ENCODE measurements at places on chromosomes 7 and 10.
A peak's percentile ranks its signal among the peaks of the same experiment; 100 is the strongest.

DNA sequence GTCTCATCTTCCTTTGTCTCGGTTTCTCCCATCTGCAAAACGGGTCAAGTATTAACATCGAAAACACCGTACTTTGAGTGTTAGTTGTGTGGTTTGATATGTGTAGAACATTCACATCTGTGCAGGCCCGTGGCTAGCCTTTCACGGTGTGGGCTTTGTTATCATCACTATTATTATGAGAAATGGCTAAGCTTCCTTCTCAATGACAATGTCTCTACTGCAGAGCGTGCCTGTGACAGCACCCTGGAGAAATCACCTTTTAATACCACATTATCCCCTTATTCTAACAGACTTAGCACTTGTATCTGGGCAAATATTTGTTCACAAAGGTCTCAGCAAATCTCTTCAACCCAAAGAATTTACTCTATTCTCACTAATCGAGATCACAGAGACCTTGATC is 55.8 kb downstream of the FAM171A1 start:
- no peak for DNase-seq
- H3K27ac ChIP-seq = no peak overlapping the region
- no peaks in the 10 kb centered on the region for H3K4me1 ChIP-seq
- no peaks in the 10 kb centered on the region for H3K27me3 ChIP-seq
- no peak overlapping the region for H3K4me3 ChIP-seq
- H3K36me3 ChIP-seq = no peaks in the 10 kb centered on the region

- H3K4me3 ChIP-seq = no peak overlapping the region
- H3K36me3 ChIP-seq = no peaks in the 10 kb centered on the region
- no peak for DNase-seq
- no peaks in the 10 kb centered on the region for H3K27me3 ChIP-seq
- H3K4me1 ChIP-seq = no peaks in the 10 kb centered on the region
- peak overlapping the region; percentile 54 for H3K27ac ChIP-seq
These were observed 16.0 kb downstream of the PDGFA start for GRCh38 chr7:503575-504111.

GRCh38 chr10:36819781-36820180 is 305.6 kb upstream of the ANKRD30A start:
- no peak overlapping the region for H3K27ac ChIP-seq
- H3K27me3 ChIP-seq = no peaks in the 10 kb centered on the region
- no peak overlapping the region for H3K4me3 ChIP-seq
- no peaks in the 10 kb centered on the region for H3K36me3 ChIP-seq

GRCh38 chr7:137395420-137395819 is 51.9 kb upstream of the PTN start:
- DNase-seq = no peak
- H3K4me3 ChIP-seq = no peak overlapping the region
- no peaks in the 10 kb centered on the region for H3K36me3 ChIP-seq

DNA sequence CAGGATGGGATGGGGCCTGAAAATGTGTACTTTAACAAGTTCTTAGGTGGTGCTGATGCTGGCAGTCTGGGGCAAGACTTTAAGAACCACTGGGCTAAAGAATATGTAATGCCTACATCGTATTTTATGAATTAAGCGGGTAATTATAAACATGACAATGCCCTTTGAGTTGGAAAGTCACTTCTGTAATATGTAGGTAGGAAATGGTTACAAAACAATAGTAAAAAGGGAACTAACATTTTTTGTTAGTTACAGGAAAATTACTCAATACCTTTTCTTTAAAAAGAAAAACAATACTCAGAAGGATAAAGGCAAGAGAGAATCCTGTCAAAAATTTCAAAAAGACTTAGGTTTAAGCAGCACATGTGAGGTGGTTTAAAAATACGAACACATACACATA is 48.3 kb upstream of the STEAP4 start:
- DNase-seq = no peak
- no peak overlapping the region for H3K27ac ChIP-seq
- H3K4me3 ChIP-seq = no peak overlapping the region
- no peaks in the 10 kb centered on the region for H3K4me1 ChIP-seq
- H3K27me3 ChIP-seq = no peaks in the 10 kb centered on the region
- H3K36me3 ChIP-seq = no peaks in the 10 kb centered on the region

DNA sequence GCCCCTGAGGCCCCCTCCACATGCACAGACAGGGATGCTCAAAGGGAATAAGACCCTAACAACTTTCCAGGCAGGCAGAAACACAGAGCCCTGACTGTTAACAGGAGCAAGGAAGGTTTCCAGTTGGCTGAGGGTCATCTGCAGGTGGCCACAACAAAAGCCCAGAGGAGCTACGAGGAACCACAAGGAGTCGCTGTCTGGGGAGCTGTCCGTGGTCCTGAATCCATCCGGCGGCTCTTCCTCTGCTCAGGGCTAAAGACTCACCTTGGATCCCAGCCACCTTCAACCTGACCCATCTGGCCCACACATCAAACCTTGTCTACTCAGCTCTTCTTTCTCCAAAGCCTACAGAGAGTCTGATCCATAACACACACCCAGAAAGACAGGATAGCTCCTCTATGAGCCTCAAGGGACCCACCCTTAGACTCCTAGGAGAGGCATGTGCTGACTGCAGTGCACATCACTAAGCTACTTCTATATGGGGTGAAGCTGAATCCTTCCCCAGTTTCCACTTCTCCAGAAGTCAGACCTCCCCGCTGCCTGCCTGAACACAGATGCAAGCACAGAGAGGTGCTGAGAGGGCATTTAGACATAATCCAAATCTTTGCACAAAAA is 104.0 kb downstream of the SLIT1 start:
- H3K27me3 ChIP-seq = no peaks in the 10 kb centered on the region
- no peak overlapping the region for H3K4me3 ChIP-seq

GRCh38 chr10:117968354-117969182 is 78.2 kb downstream of the RAB11FIP2 start:
- DNase-seq = no peak
- no peak overlapping the region for H3K4me3 ChIP-seq

- no peaks in the 10 kb centered on the region for H3K36me3 ChIP-seq
- DNase-seq = no peak
- no peaks in the 10 kb centered on the region for H3K27me3 ChIP-seq
- H3K4me1 ChIP-seq = no peaks in the 10 kb centered on the region
- no peak overlapping the region for H3K27ac ChIP-seq
- H3K4me3 ChIP-seq = no peak overlapping the region
These were observed 231.3 kb upstream of the NPY start for GRCh38 chr7:24052572-24053260.

DNA sequence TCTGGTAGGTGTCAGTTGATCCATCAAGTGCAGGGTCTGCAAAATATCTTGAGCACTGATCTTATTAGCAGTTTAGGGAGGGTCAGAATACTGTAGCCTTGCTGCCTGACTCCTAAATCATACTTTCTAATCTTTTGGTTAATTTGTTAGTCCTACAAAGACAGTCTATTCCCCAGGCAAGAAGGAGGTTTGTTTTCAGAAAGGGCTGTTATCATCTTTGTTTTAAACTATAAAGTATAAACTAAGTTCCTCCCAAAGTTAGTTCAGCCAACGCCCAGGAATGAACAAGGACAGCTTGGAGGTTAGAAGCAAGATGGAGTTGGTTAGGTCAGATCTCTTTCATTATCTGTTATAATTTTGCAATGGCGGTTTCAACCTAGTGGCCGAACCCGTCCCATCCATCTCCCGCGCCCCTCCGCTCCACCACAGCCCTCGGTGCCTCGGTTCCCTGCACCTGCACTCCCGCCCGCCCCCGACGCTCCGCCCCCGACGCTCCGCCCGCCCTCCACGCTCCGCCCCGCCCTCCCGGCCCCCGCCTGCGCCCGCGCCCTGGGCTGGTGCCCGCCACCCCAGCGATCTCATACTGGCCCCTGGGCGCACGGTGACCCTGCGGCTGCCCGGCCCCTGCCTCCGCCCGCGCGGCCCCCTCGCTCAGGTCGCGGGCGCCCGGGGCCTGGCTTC is at the start of gene ADCK2:
TSS of gene ADCK2 (plus strand) at position 564 of the 681 bp plus-strand sequence. CDS start 386 bp downstream, outside the sequence.
- peak within 1 kb of the TSS; percentile 95 for H3K27ac ChIP-seq
- H3K27me3 ChIP-seq = no peaks in the 10 kb centered on the region
- DNase-seq = no peak
- H3K36me3 ChIP-seq = no peaks in the 10 kb centered on the region
- peaks cover 2% of the 10 kb centered on the region for H3K4me1 ChIP-seq
- H3K4me3 ChIP-seq = peak within 1 kb of the TSS; percentile 97

DNA sequence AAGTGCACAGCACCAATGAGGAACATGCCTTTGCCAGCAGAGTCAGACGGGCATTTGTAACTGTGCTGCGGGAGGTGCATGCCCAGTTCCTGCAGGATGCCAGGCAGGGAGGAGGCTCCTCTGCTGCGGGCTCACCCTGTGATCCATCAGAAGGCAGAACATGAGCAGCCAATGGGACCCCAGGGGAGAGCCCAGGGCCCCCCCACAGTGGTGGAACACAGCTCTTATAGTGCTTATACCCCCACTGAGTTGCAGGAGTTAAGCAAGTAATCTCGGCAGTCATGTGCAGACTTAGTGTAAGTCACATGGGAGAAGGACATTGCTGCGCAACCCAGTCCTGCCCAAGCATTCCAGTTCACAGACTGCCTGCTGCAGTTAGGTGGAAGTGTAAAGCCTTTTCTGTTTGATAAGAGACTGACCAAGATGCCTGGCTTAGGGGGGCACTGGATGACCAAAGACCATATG is 120.3 kb upstream of the TMEM106B start:
- H3K27me3 ChIP-seq = no peaks in the 10 kb centered on the region
- DNase-seq = no peak
- no peaks in the 10 kb centered on the region for H3K36me3 ChIP-seq
- no peak overlapping the region for H3K4me3 ChIP-seq

DNA sequence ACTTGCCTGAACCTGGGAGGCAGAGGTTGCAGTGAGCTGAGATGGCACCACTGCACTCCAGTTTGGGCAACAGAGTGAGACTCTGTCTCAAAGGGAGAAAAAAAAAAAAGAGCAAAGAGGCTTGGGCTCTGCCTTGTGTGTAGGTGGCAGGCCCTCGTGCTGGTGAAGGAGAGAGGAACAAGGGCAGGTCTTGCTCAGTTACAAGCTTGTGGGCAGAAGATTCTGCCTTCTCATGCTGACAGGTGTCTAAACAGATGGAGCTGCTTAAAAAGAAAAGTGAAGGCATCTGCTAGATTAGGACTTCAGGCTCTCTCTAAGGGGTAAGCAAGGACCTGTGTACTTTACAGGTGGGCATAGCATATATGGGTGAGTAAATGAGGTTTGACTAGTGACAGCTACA is 65.5 kb upstream of the TRIM8 start:
- no peaks in the 10 kb centered on the region for H3K27me3 ChIP-seq
- H3K36me3 ChIP-seq = no peaks in the 10 kb centered on the region
- H3K27ac ChIP-seq = peak overlapping the region; percentile 4
- H3K4me1 ChIP-seq = no peaks in the 10 kb centered on the region
- no peak overlapping the region for H3K4me3 ChIP-seq

GRCh38 chr10:23613900-23614299 is 175.0 kb downstream of the OTUD1 start:
- no peaks in the 10 kb centered on the region for H3K27me3 ChIP-seq
- no peaks in the 10 kb centered on the region for H3K36me3 ChIP-seq
- H3K27ac ChIP-seq = no peak overlapping the region
- no peak for DNase-seq

DNA sequence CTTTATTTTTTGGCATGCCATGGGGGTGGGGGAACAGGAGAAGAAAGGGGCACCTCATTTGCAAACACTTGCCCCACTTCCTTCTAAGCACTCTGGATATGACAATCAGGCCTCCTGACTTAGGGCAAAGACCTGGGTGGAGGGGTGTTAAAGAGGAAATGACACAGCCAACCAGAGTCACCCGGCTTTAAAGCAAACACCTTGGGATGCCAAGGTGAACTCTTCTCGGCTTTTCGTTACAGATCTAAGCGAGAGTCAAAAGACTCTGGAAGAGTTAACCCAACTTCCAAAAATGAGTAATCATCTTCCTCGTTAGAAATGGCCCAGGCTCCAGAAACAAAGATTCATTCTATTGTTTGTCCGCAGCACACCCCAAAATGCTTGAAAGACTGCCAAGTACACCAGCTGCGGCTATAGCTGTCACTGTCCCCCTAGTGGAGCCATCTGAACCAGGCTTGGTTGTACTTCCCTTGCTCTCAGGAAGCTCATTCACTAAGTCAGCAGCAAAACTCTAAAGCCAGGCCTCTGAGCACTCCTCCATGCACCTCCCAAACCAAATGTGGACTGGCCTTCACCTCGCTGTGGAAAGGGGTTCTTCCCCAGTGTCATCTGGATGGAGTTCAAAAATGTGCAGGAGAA is 24.8 kb downstream of the FAM53B start:
- peak; percentile 76 for DNase-seq
- no peaks in the 10 kb centered on the region for H3K36me3 ChIP-seq
- no peaks in the 10 kb centered on the region for H3K27me3 ChIP-seq
- peak overlapping the region; percentile 32 for H3K27ac ChIP-seq
- H3K4me3 ChIP-seq = no peak overlapping the region
- H3K4me1 ChIP-seq = peaks cover 20% of the 10 kb centered on the region

DNA sequence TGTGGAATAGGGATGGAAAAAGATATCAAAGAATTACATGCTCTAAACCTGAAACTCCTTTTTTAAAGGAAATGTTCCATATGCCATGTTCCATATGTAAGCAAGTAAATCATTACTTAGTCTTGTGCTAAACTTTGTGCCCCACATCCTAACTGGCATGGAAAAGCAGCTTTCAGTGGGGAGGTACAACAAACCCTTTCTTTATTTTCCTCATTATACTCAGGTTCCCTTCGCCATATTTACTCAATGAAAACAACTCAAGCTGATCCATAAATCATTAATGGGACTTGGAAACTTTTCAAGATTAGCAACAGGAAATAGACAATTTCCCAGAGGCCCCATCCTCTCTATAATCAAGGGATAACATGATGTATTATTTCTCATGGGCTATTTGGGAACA is 56.0 kb downstream of the GSAP start:
- H3K27me3 ChIP-seq = no peaks in the 10 kb centered on the region
- H3K36me3 ChIP-seq = no peaks in the 10 kb centered on the region
- H3K27ac ChIP-seq = no peak overlapping the region
- no peak for DNase-seq
- H3K4me1 ChIP-seq = no peaks in the 10 kb centered on the region

DNA sequence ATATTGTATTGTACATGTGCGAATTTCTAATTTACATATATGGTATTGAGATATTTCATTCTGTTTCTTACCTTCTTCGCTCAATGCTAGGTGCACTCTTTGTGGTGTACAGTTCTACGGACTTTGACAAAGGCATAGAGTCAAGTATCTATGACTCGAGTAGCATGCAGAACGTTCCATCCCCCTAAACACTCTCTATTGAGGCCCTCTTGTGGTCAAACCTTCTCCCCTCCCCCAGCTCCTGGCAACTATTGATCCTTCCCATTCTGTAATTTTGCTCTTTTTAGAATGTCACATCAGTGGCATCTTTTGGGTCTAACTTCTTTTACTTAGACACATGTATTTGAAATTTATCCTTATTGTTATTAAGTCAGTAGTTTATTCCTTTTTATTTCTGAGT is 30.7 kb upstream of the GDF10 start:
- H3K4me3 ChIP-seq = no peak overlapping the region
- no peaks in the 10 kb centered on the region for H3K36me3 ChIP-seq
- H3K27me3 ChIP-seq = no peaks in the 10 kb centered on the region

GRCh38 chr7:28904578-28905048 is 53.5 kb downstream of the TRIL start:
- H3K4me3 ChIP-seq = peak overlapping the region; percentile 31
- DNase-seq = no peak
- H3K4me1 ChIP-seq = no peaks in the 10 kb centered on the region
- H3K27ac ChIP-seq = no peak overlapping the region
- H3K27me3 ChIP-seq = no peaks in the 10 kb centered on the region
- no peaks in the 10 kb centered on the region for H3K36me3 ChIP-seq

GRCh38 chr10:33073641-33074415 is 115.8 kb upstream of the ITGB1 start:
- H3K36me3 ChIP-seq = no peaks in the 10 kb centered on the region
- no peaks in the 10 kb centered on the region for H3K27me3 ChIP-seq
- peak overlapping the region; percentile 3 for H3K4me3 ChIP-seq
- DNase-seq = no peak
- no peaks in the 10 kb centered on the region for H3K4me1 ChIP-seq
